ENCODE measurements at places on chromosomes 11 and 22. TPM values are rescaled to one million over a fixed set of nuclear protein-coding genes. Genes with fewer than 3 reads are reported as not detected.

The MMP27 gene
- polyA plus RNA-seq, result not detected

The SYT9 gene
- polyA plus RNA-seq, result not detected

The FOLR2 gene
- polyA plus RNA-seq, result 63.8 TPM

The LBHD1 gene
- 9.1 TPM for polyA plus RNA-seq

The FAM168A gene
- 2.1 TPM for polyA plus RNA-seq

The CELSR1 gene
- 0.16 TPM for polyA plus RNA-seq

The PKNOX2 gene
- polyA plus RNA-seq, result not detected

The MYOD1 gene
- polyA plus RNA-seq, result not detected

The USP2 gene
- not detected for polyA plus RNA-seq

DNA sequence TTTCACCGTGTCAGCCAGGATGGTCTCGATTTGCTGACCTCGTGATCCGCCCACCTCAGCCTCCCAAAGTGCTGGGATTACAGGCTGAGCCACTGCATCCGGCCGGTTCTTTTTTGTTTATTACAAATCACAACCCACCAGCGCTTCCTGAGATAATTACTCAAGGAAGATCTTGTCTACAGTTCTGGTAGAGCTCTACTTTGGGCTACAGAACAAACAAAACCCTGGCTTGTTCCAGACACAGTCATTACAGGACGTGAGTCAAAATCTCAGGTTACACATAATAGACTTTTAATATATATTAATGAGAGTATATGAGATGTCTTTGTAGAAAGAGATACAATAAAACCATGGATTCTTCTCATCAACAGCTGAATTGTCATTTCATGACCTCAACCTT, 42.8 kb upstream of the NUP50 start:
- no peak for DNase-seq

DNA sequence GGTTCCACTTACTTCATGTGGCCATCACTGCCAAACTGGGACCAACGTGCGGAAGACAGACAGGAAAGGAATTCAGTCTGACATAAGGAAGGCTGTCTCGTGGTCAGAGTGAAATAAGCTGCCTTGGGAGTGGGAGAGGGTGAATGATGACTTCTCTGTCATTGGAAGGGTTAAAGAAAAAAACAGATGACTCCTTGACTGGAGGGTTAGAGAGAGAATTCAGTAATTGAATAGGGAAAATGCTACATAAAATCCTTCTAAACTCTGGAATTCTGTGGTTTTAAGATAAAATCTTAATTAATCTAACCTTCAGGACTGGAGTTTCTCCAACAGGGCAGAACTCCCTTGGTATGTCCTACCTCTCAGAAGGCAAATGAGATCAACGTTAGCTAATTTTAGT, 33.8 kb downstream of the RAB30 start:
- no peak for DNase-seq

DNA sequence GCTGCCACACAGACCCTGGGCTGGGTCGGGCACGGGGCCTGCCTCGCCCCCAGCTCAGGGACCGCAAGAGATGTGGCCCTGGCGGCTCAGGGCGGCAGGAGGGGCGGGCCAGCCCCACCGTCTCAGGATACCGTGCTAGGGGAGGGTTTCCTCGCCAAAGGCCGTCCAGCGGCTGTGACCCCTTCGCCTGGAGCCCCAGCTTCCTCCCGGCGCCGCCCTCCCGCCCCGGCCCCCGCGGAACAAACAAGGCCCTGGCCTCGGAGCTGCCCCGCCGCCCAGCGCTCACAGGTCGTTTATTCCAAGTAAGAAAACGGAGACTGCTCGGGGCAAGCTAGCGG, 543 bp upstream of the AP2A2 start:
- DNase-seq, result no peak

- no peak for DNase-seq
Observed at GRCh38 chr11:134488512-134488911, 76.5 kb upstream of the B3GAT1 start.

DNA sequence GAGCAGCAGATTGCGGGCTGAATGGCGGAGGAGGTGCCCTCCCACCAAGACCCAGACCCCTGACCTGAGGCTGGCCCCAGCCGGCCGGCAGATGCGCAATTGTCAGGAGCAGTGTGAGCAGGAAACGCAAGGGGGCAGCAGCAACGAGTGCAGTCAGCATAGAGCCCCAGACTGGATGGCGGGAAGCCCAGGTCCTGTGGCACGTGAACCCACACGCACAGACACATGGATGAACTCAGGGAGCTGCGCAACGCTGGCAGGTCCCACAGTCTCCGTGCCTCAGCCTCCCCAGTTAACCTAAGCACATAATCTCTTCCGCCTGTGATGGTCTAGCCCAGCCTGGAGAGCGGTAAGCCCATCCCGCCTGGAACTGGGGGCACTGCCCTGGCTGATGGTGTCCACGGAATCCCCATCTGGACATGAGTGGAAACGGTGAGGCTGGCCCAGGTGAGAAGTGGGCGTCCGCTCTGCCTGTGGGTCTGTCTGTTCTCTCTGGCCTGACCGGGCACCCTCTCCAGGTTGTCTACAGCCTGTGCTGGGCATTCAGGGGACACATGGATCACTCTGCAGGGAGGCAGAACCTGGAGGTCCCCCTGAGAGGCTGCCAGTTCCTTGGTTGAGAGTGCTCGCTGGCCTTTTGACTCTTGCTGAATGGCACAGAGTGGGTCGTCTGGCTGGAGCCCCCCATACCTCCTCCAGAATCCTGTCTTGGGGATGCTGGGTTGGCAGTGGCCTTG, 626 bp upstream of the TBX10 start:
- DNase-seq, result peak; percentile 40

DNA sequence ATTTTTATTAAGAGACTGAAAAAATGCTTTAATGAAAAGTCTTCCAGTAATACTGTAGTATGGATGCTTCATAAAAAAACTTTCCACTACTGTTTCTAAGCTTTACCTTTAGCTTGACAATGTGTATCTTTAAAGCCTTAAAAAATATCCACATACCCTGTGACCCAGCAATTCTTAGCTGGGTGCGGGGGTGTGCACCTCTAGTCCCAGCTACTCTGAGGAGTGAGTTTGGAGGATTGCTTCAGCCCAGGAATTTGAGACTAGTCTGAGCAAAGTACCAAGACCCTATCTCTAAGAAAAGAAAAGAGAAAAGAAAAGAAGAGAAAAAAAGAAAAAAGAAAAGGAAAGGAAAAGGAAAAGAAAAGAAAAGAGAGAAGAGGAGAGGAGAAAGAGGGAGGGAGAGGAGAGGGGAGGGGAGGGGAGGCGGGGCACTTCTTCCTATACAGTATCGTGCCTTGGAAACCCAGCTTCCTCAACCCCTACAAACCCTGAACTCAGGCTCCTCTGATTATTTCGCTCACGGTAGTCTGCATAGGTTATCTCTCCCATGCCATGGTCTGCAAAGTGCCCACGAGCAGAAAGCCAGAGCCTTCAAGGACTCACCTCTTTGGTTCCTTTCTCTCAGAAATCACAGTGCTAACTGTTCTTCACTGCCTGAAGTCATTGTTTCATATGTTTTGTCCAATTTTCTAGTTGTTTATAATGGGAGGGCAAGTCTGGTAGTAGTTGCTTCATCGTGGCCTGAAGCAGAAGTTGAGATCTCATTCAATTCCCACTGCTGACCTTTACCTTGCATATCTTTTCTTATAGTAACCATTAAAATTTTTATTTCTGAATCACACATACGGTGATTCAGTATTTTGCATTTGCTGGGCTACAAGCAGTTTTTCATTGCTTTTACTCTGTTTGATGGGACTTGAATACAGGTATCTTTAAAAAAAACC, 82.2 kb downstream of the FAM83F start:
- peak; percentile 15 for DNase-seq

GRCh38 chr11:1563697-1564534, 8.2 kb downstream of the DUSP8 start:
- no peak for DNase-seq

DNA sequence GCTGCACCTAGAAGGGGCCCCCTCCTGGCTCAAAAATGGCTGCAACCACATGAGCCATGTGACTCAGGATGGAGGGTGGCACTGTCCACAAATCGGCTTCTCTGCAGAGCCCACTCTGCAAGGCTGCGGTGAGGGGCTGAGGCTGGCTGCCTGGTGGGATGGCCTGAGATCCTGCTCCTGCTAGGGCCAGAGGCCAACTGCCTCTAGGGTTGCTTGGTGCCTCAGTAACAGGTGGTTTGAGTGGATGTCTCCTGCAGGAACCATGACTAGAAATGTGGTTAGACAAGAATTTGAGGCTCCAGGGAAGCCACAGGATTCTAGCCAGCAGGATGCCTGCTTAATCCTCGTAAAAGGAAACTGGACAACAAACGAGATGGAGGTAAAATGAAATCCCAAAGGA, 17.1 kb downstream of the PATZ1 start:
- DNase-seq, result no peak

DNA sequence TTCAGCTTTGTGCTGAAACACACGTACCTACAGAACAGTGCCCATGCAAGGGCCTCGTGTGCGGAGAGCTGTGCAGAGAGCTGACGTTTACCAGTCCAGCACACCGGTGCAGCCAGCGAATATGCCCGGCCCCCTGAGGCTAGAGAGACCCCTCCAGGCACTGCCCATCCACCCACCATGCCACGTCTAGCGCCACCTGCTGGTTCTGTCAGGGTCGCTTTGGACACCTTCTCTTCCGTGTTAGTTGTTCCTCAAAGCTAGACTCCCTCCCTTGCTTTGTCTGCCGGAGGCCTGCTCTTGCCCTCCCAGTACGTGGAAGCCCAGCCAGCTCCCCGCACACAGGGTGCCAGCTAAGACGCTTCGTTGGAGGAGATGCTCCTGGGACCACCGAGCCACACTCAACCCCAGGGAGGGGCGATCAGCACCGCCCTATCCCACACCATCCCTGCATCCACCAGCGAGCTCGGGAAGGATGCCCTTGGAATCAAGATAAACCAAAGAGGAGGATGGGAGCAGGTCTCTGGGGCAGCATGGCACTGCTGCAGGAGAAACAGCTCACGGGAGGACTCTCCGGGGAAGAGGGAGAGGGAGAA, 43.4 kb downstream of the CPT1A start:
- peak; percentile 5 for DNase-seq

DNA sequence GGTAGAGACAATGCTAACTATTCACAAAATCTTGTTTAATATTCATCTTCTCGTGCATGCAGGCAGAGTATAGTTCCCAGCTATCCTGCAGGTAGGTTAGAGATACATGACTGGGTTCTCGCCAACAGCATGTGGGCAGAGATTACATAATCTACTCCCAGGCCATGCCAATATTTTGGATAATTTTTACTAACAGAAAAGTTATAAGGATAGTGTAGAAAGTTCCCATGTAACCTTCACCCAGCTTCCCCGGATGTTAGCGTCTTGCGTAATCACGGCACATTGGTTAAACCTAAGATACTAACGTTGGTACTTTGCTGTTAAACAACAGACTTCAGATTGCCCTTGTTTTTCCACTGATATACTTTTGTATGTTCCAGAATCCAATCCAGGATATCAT, 215.5 kb upstream of the LARGE1 start:
- no peak for DNase-seq

GRCh38 chr11:3000032-3000961, 8.2 kb upstream of the NAP1L4 start:
- no peak for DNase-seq

DNA sequence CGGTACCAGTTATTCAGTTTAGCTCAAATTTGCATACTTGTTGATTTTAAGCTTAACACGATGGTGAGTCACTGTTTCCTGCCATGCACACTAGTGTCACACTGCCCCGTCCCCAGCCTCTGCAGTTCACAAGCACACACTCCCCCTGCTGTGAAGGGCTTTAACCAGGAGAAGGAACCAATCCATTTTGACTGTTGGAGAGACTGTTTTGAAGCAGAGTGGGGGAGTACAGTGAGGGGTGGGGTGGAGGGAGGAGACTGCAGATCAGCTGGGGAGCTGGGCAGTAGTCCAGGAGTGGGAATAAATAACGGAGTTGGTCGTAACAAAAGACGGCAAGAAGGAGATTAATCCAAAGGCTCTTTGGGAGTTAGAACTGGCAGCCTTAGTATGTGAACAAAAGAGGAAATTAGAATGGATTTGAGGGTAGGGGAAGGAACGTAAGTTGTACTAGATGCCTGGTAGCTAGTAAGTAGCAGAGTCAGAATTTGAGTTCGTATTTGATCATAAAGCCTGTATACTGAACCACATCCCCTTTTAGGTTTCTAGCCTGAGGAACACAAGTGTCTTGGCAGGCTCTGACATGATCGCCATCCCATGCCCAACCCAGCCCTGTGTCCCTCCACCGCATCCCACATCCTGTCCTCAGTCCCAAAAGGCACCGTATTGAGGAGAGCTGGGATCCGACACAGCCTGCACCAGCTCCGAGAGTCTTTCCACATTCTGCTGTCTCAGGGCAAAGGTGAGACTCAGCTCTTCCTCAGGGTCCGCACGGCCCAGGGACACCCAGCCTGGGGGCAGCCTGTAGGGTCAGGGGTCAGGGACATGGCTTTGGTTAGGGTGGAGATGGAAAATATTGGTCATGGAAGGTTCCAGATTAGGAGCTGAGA, 862 bp downstream of the TPP1 start:
- peak; percentile 91 for DNase-seq

- DNase-seq, result no peak
Observed at GRCh38 chr11:23688411-23688810, 808.4 kb upstream of the LUZP2 start.

All from CD14-positive monocyte (primary cell).